ENCODE measurements at places on chromosomes 16 and 17.

DNA sequence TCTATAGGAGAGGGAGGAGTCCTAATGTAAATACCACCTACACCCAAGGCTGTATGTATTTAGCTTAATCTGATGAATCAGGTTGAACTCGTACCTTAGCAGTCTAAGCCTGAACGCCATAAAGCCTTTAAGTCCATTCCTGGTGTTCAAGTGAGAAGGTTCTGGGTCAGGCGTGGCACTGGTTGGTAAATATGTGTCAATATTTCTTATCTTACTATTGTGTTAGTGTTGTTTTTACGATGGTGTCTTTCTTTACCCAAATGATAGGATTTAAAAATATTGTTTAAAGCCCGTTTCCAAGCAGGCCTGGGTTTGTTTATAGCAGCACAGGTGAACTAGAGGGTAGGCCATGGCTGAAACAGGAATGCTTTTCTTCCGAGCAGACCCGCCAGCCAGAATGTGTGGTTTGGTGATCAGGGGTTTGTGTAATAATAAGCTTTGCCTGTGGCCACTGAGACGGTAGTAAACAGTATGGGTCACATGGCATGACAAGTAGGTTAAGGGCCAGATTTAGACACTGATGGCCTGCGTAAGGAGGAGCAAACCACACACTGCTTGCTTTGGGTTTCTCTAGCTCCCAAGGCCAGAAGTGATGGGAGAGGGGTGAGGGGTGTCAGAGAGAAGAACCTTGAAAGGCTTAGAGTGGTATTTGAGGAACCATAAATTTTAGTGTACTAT, 3.3 kb downstream of the TMEM94 start:
- no peak for DNase-seq

DNA sequence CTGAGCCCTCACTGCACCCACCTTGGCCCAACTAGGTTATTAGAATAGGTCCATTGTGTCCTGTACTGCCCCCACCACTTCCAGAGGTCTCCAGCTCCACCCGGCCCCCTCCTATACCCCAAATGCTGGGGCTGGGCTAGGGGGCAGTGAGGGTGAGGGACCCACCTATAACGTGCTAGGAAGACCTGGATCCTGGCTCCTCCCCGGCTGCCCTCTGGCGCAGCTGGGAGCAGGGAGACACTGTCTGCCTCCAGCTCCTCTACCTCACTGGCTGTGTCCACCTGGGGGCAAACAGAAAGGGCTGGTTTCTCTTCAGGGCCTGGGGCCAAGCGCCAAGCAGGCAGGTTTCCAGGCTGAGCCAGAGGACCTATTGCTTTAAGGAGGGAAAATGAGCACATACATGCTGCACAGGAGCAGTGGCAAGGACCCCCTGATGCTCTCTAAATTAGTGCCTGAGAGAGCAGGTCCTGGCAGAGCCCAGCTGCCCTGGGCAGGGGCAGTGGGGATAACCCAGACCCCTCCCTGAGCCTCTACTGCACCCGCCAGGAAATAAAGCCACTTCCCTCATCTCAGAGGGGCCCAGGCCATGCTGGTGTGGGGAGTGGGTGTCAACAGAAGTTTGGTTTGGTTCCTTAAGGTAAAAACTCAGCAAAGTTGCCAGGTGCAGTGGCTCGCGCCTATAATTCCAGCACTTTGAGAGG, 12.2 kb downstream of the TSPOAP1 start:
- DNase-seq, result no peak

GRCh38 chr17:69818467-69818866, 256.6 kb upstream of the KCNJ16 start:
- no peak for DNase-seq

DNA sequence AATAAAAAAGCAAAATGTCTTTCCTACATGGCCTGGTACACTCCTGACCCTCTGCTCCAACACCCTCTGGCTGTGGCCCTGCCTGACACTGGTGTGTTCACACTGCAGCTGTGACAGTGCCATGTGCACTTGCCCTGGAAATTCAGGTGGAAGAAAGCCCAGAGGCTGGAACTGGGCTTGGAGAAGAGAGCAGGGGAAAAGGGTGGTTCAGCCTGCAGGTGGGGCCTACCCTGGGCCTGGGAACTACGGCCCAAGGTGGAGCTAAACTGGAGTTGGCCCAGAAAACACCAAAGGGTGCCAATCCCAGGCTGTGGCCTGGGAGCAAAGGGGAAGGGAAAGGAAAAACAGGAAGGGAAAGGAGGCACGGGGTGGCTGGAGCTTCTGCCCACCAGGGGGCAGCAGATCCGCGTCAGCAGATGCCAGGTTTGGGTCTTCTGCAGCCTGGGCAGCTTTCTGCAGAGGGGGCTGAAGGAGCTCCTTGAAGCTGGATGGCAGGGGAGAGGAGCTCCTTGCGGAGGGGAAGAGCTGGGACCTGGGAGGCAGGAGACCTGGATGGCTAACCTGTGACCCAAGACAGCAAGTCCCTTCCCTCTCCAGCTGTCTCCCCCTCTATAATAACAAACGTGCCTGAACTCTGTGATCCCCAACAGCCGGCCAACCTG, 15.4 kb upstream of the CTCF start:
- peak; percentile 63 for DNase-seq

GRCh38 chr16:64950262-64950661, 171.6 kb downstream of the CDH11 start:
- no peak for DNase-seq

DNA sequence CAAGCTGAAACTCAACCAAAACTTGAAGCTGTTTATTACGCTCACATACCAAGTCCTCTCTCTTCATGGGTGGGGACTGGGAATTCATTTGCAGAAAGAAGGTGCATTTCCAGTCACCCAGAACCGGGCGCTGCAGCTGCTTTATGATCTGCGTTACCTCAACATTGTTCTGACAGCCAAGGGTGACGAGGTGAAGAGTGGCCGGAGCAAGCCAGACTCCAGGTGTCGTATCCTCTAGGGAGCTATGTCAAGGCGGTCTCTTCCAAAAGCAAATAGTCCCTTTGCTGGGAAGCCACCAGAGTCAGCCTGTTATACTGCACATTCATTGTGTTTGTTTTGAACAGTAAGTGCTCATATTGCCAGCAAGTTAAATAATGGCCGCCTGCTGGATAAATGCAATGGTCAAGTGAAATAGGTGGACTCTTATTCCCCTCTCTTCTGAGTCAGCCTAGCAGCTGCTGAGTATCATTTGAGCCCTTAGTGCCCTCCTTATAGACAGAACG, 12.7 kb downstream of the COG1 start:
- no peak for DNase-seq

- no peak for DNase-seq
Observed at GRCh38 chr16:7167626-7168025, 165.0 kb upstream of the RBFOX1 start.

DNA sequence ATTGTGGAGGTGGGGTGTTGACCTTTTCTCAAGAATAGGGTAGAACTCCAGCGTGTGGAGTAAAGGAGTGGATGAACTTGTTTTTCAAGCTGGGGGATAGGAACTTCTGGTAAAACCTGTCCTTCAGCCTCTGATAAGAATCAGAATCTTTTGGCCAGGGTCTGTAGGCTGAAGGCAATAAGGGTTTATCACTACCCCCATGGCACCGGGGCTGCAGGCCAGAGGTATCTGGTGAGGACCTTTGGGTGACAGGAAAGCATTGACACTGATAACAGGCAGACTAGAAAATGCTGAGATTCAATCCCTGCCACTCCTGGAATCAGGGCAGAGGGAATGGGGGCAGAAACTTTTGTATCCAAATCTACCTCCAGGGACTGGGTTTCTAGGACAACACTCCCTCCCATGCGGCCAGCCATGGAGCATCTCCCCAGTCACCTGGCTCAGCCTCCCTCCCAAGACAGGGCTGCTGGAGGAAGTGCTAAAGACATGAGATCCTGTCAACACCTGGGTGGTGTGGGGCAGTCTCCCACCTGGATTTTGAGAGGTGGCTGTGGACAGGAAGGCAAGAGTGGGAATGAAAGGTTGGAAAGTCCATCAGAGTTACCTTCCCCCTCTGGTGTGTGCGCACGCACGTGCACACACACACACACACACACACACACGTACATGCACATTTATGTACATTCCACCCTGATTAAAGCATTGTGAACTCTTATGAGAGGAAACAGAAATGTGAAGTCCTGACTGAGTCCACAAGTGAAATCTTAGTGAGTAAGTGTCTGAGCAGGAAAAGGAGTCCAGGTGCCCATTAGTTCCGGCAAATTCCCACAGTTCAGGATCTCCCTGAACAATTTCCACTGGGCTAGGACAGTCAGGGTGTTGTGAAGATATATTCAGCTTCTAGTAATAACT, 53.1 kb upstream of the MARCHF10 start:
- no peak for DNase-seq

DNA sequence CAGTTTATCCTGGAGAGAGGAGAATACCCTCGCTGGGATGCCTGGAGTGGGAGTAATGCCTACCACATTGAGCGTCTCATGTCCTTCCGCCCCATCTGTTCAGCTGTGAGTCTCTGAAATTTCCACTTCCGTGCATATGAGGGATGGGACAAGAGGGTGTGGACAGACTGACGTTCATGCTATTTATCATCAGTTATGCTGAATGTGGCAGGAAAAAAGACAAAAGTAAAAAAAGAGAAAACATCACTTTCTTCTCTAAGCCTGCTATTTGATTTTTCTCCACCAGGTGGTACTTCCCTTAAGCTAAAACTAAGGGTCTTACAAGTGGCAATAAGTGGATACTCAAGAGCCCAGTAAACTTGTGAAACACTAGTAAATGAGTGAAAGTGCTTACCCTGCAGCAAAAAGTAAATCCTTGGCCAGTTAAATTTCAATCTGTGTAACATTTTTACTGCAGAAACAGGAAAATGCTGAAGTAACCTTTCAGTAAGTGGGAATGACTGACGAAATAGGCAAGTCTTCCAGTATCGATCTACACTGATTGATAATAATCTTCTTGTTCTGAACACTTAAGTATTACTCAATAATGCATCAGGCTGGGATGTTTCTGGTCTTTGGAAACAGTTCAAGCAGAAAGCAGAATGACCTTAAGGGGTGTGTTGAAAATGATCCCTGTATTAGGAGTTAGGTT, 5.6 kb downstream of the CRYBA1 start:
- no peak for DNase-seq

GRCh38 chr16:85316321-85316919, 204.1 kb upstream of the CIBAR2 start:
- no peak for DNase-seq

DNA sequence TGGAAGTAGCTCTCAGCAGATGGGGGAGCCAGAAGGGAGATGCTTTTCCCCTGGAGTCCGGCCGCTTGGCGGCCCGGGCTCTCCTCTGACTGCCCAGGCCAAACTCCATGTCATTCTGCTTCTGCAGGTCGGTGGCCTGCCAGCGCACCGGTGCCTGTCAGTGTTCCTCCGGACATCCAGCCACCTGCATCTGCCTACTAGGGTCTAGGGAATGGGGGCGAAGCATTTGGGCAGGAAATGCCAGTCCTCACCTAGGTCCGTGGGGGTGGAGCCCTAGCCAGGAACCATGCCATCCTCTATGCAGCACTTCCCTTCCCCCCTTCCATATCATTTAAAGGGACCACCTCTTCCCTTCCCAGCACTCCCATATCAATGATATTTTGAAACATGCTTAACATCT, 34.2 kb downstream of the GJC1 start:
- no peak for DNase-seq

DNA sequence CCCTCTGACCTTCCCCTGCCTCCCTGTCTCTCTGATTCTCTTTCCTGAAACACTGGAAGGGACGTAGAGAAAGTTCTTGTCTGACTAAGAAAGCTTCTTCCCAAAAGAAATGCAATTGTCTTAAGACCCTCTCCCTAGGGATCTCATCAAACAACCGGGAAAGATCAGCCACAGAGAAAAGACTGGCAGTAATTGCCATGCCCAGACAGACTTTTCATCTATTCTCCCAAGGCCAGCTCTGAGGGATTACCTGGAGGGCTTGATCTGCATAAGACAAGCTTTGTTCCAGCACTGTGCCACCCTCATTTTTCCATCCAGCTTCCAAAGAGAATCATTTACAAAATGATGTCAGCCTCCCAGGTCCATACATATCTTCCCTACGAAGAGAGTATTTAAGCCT, 38.8 kb upstream of the HS3ST3A1 start:
- no peak for DNase-seq

- no peak for DNase-seq
Observed at GRCh38 chr17:42138749-42139492, 15.9 kb downstream of the RAB5C start.

DNA sequence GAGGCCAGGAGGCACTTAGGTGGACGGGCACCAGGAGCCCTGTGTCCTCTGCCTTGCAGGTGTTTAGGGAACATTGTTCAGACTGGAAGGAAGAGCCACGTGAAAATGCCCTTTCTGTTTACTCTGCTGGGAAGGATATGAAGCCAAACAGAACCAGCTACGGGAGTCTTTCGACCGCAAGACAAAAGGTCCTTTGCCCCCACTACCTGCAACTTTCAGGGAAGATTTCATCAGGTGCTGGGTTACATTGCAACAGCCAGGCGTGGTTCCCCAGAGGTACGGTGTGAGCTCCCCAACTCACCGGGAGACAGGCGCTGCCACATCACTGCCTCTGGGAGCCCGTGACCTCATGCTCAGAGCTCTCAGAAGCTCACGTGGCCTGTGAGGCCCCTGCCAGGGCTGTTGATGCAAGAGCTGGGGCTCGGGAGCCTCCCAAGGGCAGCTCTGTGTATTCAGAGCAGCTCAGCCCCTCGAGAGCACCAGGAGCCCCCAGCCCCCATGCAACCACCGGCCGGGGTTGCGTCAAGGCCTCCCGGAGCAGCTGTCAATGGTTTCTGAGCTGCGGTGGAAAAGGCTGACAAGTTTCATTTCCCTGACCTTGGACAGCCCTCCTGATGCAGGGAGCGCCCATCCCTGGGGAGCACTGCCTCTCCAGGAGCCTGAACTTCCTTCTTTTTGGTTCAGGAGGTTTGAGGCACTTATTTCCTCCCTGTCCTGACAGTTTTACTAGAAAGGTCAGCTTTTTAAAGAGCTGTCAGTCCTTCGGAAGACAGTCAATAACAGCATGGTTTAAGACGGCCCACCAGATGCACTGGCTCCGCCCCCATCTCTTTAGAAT, 42.1 kb downstream of the TBC1D16 start:
- no peak for DNase-seq

GRCh38 chr17:28041844-28042656, 427 bp upstream of the NLK start:
- no peak for DNase-seq

- no peak for DNase-seq
Observed at GRCh38 chr17:71409712-71410111, 711.1 kb upstream of the SOX9 start.

DNA sequence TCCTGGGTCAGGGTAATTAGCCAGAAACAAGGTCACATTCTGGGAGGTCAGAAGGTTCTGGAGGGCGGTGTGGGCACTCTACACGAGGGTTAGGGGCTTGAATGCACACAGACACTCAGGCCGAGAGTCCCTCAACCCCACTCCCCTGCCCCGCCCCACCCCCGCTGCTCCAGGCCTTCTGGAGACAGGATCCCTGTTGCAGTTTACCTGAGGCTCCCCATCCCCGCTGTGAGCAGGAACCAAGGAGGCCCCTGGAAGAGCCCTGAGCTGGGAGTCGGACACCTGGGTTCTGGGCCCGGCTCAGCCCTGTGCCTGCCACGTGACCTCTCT, 4.4 kb upstream of the ACTG1 start:
- DNase-seq, result no peak

- no peak for DNase-seq
Observed at GRCh38 chr17:27424516-27424915, 31.7 kb upstream of the KSR1 start.

GRCh38 chr16:14106961-14107360, 35.8 kb downstream of the MRTFB start:
- no peak for DNase-seq

GRCh38 chr16:81014672-81015071, 7.7 kb downstream of the CENPN start:
- no peak for DNase-seq

- no peak for DNase-seq
Observed at GRCh38 chr16:51937771-51938170, 609.2 kb downstream of the TOX3 start.

GRCh38 chr16:65069065-65069464, 52.8 kb downstream of the CDH11 start:
- DNase-seq, result no peak
